Stimulated activated CD4-positive, alpha-beta T cell treated with anti-CD3 and anti-CD28 coated beads, Interleukin-2, amount 100 ng/mL, for 4 hours (primary cell): ENCODE measurements at places on chromosomes 3 and 15.

DNA sequence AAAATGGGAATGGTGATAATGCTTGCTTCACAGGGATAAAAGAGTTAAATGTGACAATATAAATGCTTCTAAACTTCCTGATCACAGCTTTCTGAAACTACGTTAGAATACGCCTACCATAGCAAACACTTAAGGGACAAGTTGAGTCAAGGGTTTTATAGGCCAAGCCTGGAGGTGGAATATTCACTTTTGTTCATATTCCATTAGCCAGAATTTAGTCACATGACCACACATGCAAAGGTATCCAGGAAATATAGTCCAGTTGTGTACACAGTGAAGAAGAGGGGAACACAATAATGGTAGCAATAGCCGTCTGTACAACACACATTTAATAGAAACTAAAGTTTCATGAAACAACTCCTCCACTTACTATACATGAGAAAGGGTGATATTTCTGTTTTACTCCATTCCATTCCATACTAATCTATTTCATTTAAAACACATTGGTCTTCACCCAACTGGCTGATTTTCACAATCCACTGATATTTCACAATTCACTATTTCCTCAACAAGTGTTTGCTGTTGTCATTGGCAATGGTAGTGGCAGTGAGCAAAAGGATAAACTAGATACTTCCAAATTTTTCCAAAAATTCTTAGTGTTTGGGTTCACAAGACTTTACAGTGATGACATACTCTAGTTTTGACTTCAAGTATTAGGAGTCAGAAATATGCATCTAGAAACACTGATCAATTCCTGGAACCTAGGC, 270.9 kb downstream of the ERC2 start:
- no peak for DNase-seq

DNA sequence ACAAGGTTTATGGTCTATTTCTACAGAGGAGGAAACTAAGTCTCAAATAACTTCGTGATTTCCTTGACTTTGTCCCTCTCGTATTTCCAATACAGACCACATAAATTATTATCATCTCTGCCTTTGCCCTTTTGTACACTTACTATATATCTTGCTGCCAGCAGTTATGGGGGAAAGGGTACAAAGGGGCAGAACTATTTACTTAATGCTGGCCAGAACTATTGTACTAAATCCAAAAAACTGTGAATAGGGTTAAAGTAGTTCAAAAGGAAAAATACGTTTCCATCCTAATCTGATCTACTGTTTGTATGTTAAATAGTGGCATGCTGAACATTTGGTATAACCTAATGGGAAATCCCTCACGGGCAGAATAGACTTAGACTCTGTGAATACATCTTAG, 537.3 kb upstream of the SEMA6D start:
- DNase-seq, result no peak

DNA sequence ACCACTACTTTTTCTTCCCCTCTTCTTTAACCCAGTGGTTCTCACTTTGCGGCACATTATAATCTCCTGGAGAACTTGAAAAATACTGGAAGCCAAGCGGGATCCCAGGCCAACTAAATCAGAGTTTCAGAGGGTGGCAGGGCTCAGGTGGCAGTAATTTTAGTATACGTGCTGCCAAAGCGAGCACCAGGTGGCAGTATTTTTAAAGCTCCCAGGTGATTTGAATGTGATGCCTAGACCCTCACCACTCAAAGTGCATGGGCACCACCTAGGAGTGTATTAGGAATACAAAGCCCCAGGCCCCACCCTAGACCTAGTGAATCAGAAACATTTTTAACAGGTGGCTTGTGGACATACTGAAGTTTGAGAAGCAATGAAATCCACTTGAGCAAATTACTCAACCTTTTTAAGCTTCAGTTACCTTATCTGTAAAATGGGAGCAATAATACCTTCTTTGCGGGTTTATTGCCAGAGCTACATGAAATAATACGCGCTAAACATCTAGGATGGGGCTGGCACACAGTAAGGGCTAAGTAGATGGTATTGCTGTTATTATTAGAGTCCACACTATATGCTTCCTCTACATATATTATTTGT, 8.3 kb downstream of the B3GALNT1 start:
- no peak for DNase-seq

- no peak for DNase-seq
Measured at GRCh38 chr3:53346922-53347260, 452 bp downstream of the DCP1A start.

DNA sequence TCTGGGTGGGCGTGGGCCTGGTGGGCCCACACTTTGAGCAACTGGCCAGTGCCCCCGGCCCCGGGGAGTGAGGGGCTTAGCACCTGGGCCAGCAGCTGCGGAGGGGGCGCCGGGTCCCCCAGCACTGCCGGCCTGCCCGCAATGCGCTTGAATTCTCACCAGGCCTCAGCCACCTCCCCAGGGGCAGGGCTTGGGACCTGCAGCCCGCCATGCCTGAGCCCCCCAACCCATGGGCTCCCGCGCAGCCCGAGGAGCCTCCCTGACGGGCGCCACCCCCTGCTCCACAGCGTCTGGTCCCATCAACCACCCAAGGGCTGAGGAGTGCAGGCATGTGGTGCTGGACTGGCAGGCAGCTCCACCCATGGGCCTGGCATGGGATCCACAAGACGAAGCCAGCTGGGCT, 484.3 kb downstream of the UNC13C start:
- DNase-seq, result no peak

DNA sequence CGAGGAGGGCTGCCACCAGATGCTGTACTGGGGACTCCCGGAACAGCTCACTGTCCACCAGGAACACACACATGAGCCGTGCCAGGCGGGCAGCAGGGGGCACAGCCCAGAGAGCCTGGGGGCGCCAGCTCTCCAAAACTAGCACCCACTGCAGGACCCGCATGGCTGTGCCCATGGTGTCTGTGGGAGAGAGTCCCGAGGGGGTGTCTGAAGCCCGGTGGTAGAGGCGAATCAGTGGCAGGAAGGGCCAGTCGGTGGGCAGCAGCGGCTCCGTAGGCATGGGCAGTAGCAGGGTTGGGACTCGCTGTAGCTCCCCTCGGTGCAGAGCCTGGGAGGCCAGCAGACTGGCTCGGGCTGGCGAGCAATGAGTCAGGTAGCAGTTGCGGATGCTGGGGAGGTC, 7.0 kb upstream of the LTK start:
- no peak for DNase-seq

- no peak for DNase-seq
Measured at GRCh38 chr3:50358355-50358910, 888 bp downstream of the TMEM115 start.

- no peak for DNase-seq
Measured at GRCh38 chr3:87076946-87077345, 86.0 kb upstream of the VGLL3 start.

- DNase-seq, result no peak
Measured at GRCh38 chr15:101168463-101168824, 83.4 kb downstream of the CHSY1 start.
